ENCODE measurements at places on chromosomes 3 and 15. TPM values are rescaled to one million over a fixed set of nuclear protein-coding genes. Genes with fewer than 3 reads are reported as not detected.

Gene CADM2
- 0.32 TPM for total RNA-seq

Gene GOLGA8J
- not detected for total RNA-seq

Gene SIDT1
- 0.55 TPM for total RNA-seq

GRCh38 chr15:89623165-89623564, 32.1 kb downstream of the KIF7 start:
- DNase-seq: no peak
